CD4-positive, alpha-beta memory T cell (primary cell): ENCODE measurements at places on chromosomes 16 and 17.

DNA sequence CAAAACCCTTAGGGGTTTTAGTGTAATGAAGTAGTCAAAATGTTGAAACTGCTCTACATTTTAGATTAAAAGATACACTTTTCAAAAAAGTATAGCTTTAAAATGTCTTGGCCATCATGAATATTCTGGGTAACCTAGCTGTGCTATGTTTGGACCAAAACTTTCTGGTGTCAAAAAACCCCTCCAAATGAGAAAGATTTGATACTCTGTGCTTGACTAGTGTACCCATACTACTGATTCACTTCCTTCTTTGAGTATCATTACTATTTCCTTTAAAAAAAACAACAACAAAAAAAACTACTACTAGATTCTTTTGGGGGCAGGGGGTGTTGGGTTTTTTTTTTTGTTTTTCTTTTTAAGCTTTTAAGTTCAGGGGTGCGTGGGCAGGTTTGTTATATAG, 37.3 kb downstream of the PTRH2 start:
- DNase-seq = no peak

- DNase-seq = no peak
Measured at GRCh38 chr17:28718333-28719020, 809 bp upstream of the RAB34 start.

DNA sequence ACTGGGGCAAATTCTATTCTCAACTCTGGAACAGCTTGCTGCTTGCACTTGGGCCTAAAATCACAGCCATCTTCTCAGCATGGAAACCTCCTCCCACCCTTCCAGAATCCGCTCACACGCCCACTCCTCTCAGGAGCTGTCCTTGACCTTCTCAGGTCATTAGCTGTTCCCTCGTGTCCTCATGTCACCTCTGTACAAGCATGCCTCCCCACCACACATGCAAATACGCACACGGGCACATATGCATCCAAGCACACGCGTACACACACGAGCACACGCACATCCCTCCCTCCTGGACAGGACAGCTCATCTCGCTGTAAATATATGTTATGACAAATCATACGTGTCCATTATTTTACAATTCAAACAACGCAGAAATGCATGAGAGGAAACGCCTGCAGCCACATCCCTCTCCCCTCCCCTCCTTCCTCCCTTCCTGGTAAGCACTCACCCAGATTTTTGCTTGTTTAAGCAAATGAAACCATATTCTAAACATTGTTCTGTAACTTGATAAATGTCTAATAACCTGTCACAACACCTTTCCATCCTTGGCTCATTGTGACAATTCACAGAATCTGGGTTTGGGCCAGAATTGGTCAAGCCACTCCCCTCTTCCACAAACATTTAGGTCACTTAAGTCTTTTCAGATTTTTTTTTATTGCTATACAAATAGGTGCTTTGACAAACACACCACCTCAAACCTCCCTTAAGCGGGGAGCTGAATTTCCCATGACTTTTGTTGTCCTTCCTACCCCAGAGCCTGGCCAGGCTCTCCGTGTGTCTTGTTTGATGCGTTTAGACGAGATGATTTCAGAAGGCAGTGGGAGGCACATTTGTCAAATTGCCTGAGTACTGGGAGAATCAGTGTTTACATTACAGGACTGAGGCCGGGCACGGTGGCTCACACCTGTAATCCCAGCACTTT, 41.7 kb downstream of the DNAH17 start:
- DNase-seq = no peak

GRCh38 chr16:53792161-53792951, 88.4 kb downstream of the FTO start:
- DNase-seq = no peak

- no peak for DNase-seq
Measured at GRCh38 chr17:78722246-78722761, 59.8 kb downstream of the CYTH1 start.

DNA sequence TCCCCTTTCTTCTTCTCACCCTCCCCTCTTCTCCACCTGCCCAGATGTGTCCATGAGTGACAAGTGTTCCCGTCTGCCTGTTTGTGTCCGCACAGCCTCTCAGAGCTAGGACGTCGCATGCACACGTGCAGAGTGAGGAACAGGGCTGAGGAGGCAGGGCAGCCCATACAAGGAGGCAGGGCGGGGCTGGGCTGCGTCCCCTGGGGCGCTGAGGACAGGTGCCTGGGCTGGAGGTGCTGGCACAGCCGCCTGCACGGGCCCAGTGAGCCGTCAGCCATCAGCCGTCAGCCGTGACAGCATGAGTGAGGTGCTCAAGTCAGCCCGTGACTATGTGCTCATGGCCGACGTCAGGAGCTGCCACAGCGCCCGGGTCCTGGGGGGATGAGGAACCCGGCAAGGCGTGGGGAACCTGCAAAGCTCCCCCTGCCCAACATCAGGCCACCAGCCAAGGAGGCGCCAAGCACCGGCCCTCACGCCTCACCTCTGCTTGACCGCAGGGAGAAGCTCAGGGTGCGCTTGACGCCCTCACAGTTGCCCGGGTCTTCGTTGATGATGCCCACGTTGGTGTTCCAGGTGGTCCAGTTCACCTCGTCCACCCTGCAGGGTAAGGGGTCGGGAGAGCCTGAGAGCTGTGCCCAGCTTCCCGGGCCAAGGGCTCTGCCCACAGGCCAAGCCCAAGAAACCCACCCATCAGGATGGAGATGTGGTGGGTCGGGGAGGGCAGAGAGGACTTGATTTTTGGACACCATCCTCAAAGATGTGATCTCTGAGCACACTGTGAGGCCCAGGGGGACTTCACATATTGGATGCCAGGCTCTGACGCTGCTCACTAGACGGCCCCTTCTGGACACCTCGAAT, 13.7 kb upstream of the TRPV3 start:
- DNase-seq = no peak

DNA sequence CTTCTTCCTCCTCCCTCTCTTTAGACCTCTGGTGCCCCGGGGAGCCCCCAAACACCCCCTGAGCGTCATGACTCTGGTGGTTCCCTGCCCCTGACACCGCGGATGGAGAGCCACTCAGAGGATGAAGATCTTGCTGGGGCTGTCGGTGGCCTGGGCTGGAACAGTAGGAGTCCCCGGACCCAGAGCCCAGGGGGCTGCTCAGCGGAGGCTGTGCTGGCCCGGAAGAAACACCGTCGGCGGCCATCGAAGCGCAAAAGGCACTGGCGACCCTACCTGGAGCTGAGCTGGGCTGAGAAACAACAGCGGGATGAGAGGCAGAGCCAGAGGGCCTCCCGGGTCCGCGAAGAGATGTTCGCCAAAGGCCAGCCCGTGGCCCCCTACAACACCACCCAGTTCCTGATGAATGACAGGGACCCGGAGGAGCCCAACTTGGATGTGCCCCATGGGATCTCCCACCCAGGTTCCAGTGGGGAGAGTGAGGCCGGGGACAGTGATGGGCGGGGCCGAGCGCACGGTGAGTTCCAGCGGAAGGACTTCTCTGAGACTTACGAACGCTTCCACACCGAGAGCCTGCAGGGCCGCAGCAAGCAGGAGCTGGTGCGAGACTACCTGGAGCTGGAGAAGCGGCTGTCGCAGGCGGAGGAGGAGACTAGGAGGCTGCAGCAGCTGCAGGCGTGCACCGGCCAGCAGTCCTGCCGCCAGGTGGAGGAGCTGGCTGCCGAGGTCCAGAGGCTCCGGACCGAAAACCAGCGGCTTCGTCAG, 7.5 kb downstream of the HEXIM2 start:
- DNase-seq = no peak

GRCh38 chr17:2108170-2108569, 53.3 kb downstream of the HIC1 start:
- no peak for DNase-seq

- no peak for DNase-seq
Measured at GRCh38 chr17:40430272-40431230, 12.7 kb upstream of the IGFBP4 start.

GRCh38 chr17:1111599-1112443, 68.0 kb downstream of the ABR start:
- DNase-seq = no peak

GRCh38 chr16:27110524-27110896, 43.8 kb downstream of the C16orf82 start:
- no peak for DNase-seq

- DNase-seq = no peak
Measured at GRCh38 chr17:18187226-18187625, 3.6 kb downstream of the ALKBH5 start.

DNA sequence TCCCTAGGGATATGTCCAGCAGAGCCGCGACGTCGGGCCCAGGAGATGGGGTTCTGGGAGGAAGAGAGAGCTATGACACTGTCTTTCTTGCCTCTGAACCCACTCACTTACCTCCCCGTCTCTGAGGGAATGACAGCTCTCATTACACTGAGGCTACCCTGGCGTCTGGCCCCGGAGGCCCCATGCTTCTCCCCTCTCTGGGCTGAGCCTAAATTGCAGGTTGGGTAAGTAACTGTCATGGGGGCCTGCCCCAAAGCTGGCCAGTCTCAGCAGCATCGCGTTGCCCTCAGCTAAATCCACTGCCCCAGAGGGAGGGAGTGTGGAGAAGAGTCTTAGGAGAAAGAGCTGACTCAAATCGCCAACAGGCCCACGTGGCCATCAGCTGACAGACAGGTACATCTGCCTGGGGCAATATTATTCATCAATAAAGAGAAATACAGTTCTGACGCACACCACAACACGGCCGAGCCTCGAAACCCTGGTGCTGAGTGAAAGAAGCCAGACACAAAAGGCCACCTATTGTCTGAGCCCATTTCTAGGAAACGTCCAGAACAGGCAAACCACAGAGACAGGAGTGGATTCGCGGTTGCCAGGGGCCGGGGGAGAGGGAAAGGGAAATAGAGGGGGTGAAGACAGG, 156.4 kb downstream of the C16orf95 start:
- no peak for DNase-seq

DNA sequence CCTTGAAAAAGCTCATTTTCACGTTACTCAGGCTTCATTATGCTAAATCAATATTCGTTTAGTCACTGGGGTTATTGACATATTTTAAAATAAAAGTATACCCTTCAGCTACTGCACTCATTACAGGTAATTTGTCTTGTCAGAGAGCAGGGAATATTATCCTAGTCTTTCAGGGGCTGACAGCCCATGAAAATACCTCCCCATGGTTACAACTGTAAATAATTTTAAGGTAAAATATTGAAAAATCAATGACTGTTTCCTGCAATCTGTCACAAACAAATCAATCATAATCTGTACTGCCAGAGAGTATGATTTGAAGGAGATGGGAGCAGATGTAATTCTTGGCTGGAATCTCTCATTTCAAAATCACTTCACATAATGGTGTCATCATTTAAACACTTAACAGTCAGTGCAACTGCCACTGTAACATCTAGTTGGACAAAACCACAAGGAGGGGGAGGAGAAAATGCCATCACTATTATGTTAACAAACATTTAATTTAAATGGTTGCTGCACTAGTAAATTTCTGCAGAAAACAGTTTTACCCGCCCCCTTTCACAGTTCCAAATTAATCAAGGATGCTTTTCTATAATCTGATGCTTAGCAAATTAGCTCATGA, 9.3 kb upstream of the IRX5 start:
- no peak for DNase-seq

- no peak for DNase-seq
Measured at GRCh38 chr17:2008332-2009126, 16.6 kb downstream of the RTN4RL1 start.

DNA sequence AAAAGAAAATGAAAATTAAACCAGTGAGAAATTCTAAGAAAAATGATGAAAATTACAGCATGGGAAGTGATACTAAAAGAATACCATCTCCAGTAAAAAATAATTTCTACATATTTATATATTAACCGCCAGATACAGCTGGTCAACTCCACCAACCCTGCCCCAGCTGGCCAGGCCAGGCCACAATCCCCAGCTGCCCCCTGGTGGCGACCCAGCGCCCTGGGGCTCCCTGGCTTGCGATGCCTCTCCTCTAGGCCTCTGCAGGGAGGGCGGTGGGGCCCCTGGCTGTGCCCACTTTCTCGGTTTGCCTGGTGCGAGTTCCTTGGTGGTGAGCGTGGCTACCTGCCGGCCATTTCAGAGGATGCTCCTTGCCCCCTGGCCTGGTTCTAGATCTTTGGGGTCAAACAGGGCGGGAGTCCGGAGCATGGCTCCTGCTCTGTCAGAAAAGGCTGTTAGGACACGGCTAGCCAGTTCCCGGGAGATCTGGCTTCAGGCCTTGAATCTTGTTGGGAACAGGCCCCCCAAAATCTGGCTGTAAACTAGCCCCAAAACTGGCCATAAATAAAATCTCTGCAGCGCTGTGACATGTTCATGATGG, 14.5 kb downstream of the GLIS2 start:
- peak; percentile 71 for DNase-seq

- DNase-seq = no peak
Measured at GRCh38 chr17:32960815-32961214, 30.8 kb upstream of the SPACA3 start.

GRCh38 chr16:29742683-29743275, 3.0 kb downstream of the C16orf54 start:
- DNase-seq = no peak

GRCh38 chr16:51473091-51473490, 322.0 kb upstream of the SALL1 start:
- no peak for DNase-seq

DNA sequence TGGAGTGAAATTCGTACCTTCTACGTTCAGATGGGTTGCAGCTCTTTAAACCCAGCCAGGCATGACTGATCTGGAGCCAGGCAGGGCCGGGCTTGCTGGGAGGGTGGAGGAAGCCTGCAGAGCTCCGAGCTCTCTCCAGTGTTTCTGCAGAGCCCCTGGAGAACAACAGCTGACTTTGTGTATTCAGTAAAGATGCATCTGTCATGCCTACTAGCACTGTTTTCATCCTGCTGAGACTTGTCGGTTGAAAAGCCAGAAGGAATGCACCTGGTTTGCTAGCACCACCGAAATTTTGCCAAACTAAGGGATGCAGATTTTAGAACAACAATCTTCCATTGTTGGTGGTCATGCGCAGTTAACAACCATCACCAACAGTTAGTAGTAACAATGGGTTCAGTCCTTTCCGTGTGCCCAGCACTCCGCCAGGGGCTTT, 22.4 kb upstream of the SCNN1B start:
- no peak for DNase-seq

GRCh38 chr16:64437706-64438324, 684.0 kb downstream of the CDH11 start:
- no peak for DNase-seq

DNA sequence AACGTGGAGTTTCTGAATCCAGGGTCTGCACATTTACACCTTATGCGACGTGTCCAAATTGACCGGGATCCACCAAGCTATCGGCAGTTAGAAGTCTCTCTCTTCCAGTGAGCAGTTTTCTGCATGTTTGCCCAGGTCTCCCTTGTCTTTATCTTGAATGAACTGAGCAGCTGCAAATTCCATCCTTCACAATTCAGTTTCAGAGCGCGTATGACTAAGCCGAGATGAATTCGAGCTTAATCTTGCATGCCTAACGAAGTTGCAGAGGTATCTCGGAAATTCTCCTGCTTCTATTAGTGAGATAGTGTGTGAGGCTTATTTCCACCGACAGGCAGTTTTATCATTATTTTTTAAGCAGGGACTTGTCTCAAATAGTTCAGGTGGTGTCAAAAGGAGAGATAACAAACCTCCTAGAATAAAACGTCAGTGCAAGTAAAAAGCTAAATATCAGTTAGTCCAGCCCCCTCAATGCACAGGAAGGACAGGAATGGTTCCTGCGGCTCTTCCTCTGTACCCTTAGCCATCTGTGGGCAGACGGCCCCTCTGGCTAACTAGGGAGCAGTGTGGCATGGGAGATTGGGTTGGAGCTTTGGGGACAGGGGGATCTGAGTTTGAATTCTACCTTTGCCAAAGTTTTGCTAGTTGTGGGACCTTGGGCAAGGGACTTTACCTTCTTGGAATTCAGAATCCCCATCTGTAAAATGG, 93.0 kb upstream of the GPR139 start:
- DNase-seq = no peak
